HT1080 (cell line): ENCODE measurements at places on chromosomes 11 and 22. TPM values are rescaled to one million over a fixed set of nuclear protein-coding genes. Genes with fewer than 3 reads are reported as not detected.

Gene BATF2
- 1.6 and 3.1 TPM in 2 replicates for total RNA-seq

Gene SMTNL1
- not detected in 2 replicates for total RNA-seq

Gene TMEM45B
- not detected in 2 replicates for total RNA-seq

Gene APLNR
- total RNA-seq = not detected in 2 replicates

Gene HTR3B
- not detected in 2 replicates for total RNA-seq

Gene UPB1
- not detected in 2 replicates for total RNA-seq

Gene SYT13
- 0.03 and 0.63 TPM in 2 replicates for total RNA-seq

Gene OR51B4
- 21.5 and 33.4 TPM in 2 replicates for total RNA-seq

Gene EFCAB6
- total RNA-seq = not detected in 2 replicates

Gene VSTM5
- not detected in 2 replicates for total RNA-seq

Gene ZNF408
- 11.5 and 11.8 TPM in 2 replicates for total RNA-seq

Gene PNPLA5
- not detected in 2 replicates for total RNA-seq

Gene FGF4
- total RNA-seq = not detected in 2 replicates

Gene DDIAS
- 19.3 and 24.6 TPM in 2 replicates for total RNA-seq
